AG04449 (cell line): ENCODE measurements at places on chromosomes 3 and 15.

GRCh38 chr15:91067036-91067435, 33.0 kb upstream of the SV2B start:
- no peak for DNase-seq

GRCh38 chr3:14248849-14249523, 70.4 kb downstream of the LSM3 start:
- DNase-seq, result no peak

DNA sequence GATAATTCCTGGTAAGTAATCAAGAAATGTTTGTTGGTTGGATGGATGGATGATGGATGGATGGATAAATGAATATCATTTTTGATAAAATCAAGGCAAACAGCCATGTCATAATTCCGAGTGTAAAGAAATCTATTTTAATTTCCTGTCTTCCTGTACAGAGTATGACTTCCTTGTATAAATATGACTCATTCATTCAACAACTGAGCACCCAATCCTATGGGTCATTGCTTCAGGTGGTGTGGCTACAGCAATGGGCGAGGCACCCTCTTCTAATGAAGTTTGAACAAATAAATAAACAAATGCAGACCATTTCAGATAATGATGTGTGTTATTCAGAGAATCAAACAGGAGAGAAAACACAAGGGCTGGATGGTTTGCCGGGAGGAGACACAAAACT, 198.7 kb downstream of the TNIK start:
- no peak for DNase-seq

DNA sequence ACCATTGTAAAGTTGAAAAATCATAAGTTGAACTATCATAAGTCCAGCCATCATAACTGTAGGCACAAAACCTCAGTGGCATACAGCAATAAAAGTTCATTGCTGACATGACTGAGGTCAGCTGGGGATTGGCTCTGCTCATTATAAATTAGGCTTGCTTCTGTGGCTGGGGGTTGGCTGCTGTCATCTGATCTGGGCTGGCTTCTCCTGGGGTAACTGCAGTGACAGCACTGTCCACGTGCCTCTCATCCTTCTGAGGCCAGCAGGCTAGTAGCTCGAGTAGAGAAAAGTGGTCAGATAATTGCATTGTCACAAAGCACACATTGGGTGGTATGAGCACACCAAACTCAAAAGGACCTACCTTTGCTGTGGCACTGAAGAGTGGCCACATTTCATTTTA, 31.3 kb downstream of the CMTM7 start:
- no peak for DNase-seq

GRCh38 chr3:16300881-16301359, 35.9 kb downstream of the OXNAD1 start:
- no peak for DNase-seq

DNA sequence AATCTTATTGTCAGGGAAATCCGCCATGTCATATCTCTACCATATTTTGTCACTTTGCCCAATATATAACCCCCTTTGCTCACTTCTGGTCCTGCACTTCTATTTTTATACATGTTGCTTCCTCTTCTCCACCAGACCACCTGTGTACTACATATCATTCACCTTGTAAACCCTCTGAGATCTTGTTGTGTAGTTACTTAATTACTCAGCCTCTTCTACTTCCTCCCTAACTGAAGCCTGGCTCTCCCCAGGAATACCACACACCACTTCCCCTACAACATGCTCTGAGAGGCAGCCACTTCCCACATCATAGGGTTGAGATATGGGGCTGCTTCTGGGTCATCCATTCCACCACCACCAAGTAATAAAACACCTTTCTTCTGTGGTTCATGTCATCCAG, 10.0 kb downstream of the HEXA start:
- DNase-seq, result no peak

GRCh38 chr15:83474578-83474977, 27.4 kb downstream of the SH3GL3 start:
- DNase-seq, result no peak

DNA sequence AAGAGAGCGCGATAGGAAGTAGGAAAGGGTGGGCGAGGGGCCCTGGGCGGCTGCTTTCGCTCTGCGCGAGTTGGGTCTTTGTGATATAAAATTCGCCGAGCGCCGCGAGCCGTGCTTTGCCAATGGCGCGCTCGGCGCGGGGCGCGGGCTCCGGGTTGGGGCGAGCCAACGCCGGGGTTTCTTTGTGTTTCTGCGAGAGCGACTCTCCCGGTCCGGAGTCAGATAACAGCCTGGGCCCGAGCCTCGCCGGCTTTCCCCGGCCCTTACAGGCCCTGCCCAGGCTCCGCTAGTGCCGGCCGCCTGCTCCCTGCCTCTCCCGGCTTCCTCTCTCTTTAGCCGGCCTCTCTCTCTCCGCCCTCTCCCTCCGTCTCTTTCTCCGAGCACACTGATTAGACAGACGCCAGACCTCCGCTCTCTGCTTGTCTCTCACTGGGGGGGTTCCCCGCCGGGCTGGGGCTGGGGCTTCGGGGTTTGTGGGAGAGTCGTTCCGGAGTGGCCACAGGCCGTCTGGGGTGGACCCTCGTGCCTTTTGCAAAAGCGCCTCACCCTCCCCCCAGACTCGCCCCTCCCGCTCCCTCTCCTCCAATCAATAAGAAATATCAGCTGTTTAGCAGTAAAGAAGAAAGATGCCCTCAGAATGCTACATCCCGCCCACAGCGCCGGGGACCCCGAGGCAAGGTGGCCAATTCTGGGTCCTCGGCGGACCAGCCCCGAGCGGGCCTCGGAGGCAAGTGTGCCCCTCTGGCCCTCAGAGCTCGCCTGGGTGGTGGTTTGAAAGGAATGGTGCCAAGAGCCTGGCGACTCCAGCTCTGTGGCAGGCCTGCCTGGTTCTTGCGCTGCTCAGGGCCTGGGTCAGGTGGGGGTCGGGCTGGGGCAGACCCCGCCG, 2.9 kb downstream of the NR2F2 start:
- no peak for DNase-seq

- DNase-seq, result no peak
Observed at GRCh38 chr15:46933332-46933731, 784.0 kb upstream of the SEMA6D start.

DNA sequence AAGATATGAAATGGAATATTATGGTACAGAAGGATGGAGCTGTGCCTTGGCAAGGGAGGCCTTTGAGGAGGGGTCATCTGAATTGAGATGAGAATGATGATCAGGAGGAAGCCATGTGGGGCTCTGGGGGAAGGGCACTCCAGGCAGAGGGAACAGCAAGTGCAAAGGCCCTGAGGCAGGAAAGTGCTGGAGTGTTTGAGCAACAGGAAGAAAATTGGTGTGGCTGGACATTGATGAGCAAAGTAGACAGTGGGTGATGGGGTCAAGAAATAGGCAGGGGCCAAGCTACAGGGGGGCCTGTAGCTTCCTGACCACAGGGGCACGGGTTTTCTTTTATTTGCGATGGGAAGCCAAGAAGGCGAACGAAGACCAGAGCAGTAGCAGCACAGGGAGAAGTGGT, 3.3 kb upstream of the GP9 start:
- no peak for DNase-seq

GRCh38 chr15:78059110-78059839, 18.2 kb downstream of the TBC1D2B start:
- no peak for DNase-seq

DNA sequence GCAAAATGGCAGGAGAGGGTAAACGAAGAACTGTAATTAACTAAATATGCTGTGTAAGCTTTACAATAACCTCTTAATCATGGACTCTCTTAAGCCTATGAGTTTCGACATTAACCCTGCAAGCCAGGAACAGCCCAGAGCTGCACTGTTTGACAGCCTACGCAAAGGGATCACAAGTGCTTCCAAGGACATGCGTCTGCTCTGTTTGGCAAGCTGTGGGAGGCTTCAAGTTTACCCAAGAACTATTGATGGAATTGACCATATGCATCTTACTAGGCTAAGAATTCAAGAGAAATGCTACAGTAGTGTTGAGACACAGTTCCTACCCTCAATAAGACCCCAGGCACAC, 66.0 kb downstream of the PDZRN3 start:
- DNase-seq, result no peak

DNA sequence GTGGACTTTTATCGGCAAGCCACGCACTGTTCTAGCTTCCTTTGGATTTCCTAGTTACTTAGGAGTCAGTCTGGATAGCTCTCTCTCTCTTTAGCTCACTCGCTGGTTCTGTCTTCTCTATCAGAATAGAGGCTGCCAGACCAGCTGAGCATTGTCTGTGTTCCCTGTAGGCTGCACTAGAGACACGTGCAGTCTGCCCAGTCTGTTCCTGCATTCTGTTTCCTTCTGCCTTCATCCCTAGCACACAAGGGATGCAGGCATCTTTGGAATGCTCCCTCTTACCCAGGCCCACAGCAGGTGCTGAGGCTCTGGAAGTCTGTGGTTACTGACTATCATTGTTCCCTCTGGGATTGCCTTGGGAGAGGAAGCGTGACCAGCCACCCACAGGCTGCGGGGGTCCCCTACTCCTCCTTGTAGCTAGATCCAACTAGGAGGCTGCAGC, 322.8 kb downstream of the ZNF621 start:
- no peak for DNase-seq

DNA sequence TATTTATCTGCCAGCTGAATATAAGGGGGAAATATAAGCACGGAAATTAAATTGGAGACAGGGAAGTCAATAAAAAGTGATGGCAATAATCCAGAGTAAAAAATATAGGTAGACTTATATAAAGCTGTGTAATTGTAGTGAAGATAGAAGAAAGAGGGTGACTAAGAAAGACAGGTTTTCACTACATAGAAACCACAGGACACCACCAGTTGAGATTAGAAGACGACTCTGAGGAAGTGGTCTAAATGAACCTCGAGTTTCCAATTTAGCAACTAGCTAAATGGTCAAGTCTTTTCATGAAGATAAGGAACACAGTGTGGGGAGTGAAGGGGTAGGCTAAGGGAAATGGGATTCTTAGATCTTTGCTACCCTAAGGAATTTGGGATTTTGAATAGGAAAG, 188.8 kb upstream of the ARL6 start:
- no peak for DNase-seq

GRCh38 chr3:61582287-61582686, 20.9 kb downstream of the PTPRG start:
- DNase-seq, result no peak

DNA sequence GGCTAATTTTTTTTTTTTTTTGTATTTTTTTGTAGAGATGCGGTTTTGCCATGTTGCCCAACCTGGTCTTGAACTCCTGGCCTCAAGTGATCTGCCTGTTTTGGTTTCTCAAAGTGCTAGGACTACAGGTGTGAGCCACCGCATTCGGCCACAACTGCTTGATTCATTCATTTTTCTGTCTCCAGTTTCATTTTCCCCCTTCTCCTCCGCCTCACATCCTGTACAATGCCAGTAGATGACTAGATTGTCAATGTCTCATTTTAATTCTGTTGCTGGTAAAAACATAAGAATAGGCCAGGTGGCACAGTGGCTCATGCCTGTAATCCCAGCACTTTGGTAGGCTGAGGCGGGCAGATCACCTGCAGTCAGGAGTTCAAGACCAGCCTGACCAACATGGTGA, 12.0 kb upstream of the ZNF592 start:
- DNase-seq, result no peak

DNA sequence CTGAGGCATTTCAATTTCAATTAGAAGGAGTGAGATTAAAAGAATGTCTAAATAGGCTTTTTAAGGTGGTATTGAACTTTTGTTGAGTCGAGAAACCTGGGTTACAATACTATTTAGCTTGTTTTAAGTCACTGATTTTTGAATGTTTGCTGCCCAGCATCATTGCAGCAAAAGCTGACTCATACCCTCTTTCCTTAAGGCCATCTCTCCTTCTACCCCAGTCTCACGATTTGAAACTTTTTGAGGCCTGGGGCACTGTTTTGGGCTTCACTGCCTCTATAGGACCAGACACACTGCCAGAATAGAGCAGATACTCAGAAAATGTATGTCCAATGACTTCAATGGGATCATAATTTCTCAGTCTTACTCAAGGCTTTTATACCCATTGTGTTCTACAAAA, 319.6 kb upstream of the TGFBR2 start:
- no peak for DNase-seq

DNA sequence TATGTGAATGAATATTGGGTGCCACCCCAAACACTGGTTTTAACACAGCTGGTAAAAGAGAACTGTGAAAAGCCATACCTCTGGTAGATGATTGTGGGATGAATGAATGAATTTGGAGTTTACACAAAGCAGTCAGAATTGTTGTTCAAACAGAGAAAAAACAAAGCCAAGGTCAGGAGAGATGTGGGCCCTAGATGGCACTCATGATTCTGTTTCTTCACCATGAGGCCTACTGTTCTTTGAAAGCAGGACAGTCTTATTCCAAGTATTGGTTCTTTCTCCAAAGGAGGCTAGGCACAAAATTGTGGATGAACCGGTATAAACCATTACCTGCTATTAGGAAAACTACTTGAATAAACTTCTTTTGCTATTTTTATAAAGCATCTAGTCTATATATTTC, 97.6 kb downstream of the SAMMSON start:
- no peak for DNase-seq

DNA sequence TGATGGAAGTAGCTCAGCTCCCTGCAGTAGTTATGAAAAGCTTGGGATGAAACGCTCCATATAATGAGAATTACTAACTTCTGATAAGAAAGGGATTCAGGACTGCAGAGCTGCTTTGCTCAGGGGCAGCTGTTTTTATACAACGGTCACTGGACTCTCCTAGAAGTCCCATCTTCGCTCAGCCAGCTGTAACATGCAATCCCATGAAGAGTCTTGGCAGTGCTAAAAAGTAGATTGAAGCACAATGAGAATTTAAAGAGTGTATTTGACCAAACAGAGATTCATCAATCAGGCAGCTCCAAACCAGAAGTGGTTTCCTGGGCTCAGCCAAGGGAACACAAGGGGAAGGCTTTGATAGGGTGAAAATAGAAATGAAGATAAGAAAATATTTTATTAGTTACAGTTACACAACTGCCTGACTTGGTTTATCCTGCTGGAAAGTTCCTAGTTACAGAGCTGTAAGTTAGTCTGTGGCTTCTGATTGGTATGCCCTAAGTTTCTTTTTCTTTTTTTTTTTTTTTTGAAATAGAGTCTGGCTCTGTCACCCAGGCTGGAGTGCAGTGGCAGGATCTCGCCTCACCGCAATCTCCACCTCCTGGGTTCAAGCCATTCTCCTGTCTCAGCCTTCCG, 24.1 kb downstream of the SIDT1 start:
- DNase-seq, result no peak

DNA sequence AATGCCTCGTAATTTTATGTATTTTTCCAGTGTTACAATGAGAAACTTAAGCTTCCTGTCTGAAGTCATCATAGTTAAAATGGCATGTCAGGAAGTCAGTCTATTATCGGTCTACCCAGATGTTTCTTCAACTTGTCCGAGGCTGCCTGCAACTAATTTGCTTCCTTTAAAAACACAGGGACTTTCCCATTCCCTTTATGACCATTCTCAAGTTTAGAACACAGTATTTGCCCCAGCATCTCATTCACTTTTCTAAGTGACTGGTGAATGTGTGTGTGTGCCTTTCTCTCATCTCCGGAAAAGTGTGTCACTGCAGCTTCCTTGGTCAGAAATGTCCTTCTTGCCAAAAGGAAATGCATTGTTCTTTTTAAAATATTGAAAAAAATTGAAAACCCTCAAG, 466.6 kb downstream of the RAP2B start:
- DNase-seq, result no peak

GRCh38 chr15:70519004-70519365, 244.4 kb downstream of the UACA start:
- no peak for DNase-seq

GRCh38 chr3:183475016-183475763, 46.8 kb upstream of the MCF2L2 start:
- DNase-seq, result no peak

- DNase-seq, result no peak
Observed at GRCh38 chr15:34223904-34224596, 766 bp upstream of the EMC4 start.

GRCh38 chr3:71468311-71469137, 115.0 kb downstream of the FOXP1 start:
- no peak for DNase-seq
